ENCODE measurements at places on chromosomes 12 and 14.

GRCh38 chr14:52031781-52032180, 37.1 kb downstream of the NID2 start:
- no peak for DNase-seq

- DNase-seq: no peak
Measured at GRCh38 chr12:98799822-98800221, 154.7 kb downstream of the APAF1 start.

- DNase-seq: no peak
Measured at GRCh38 chr12:53443955-53444354, 2.4 kb downstream of the PRR13 start.

DNA sequence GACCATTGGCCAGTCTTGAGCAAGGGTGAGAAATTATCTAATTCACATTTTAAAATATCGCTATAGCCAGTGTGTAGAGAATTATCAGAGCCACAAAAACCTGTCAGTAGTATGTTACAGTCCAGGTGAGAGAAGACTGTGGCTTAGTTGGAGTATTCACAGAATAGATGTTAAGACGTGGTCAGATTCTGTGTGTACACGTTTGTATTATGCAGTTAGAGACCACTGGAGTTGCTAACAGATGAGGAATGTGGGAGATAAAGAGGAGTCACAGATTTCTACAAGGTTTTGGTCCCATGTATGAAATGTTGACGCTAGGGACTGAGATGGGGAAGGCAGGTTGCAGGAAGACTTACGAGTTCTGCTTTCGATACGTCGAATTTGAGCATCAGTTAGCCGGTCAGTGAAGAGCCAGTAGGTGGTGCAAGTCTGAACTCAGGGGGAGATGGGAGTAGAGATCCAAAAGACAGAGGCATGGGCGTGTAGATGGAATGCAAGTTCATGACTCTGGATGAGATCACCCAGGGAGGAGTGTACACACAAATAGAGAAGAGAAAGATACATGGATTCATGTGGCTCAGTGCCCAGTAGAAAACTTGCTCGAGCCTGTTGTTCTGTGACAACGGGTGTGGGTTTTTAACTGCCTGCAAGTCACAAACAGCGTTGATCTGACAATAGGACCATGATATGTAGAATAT, 114.8 kb upstream of the FLRT2 start:
- DNase-seq: no peak
